ENCODE measurements at places on chromosomes 5 and 9. TPM values are rescaled to one million over a fixed set of nuclear protein-coding genes. Genes with fewer than 3 reads are reported as not detected.

DNA sequence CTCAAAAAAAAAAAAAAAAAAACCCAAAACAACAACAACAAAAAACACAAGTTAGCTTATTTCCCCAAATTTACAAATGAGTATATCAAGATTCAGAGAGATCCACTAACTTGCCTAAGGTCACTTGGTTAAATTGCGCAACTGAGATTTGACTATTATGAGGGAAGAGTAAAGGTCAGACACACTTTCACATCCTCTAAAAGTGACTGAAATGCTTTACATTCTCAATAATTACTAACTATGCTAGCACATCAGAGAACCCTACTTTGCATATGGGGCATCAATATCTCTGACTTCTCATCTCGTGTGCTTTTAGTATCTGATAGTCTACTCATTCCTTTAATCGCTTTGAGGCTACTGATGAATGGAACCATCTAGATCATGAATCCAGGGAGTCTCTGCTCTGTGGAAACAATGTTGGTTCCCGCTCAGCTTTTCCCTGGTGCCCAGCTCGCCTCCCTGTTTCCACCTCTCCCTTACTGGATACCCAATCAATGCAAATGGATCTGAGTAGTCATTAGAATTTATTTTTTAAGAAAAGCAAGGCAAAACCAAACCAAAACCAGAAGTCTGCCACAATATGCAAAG lies 182.1 kb upstream of the TRIM32 start:
- DNase-seq = no peak

IDNK gene
- polyA plus RNA-seq = 11.5 TPM

DNA sequence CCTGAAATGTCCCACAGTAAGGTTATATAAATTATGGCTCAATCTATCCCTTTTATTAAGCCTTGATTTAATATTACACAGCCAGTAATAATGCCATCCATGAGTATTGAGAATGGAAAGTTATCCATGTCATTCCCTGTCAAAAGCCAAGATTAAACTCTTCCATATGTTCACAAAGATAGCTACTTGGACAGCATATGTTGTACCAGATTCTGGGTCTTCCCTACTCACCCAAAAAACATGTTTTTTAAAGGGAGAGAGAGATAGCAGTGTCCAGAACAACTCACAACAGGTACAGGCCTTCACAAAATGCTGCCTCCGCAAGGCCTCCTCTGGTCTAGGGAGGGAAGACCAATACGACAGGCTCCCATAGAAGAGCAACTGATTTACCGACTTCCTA lies 15.4 kb downstream of the CDK5RAP2 start:
- no peak for DNase-seq

- no peak for DNase-seq
These were observed 109.1 kb downstream of the ALDH1A1 start for GRCh38 chr9:72843520-72844439.

GRCh38 chr9:20398536-20399338 lies 223.6 kb downstream of the MLLT3 start:
- no peak for DNase-seq
